Ureter (tissue), 1 donor: ENCODE measurements at places on chromosomes 3 and 15. TPM values are rescaled to one million over a fixed set of nuclear protein-coding genes. Genes with fewer than 3 reads are reported as not detected.

DNA sequence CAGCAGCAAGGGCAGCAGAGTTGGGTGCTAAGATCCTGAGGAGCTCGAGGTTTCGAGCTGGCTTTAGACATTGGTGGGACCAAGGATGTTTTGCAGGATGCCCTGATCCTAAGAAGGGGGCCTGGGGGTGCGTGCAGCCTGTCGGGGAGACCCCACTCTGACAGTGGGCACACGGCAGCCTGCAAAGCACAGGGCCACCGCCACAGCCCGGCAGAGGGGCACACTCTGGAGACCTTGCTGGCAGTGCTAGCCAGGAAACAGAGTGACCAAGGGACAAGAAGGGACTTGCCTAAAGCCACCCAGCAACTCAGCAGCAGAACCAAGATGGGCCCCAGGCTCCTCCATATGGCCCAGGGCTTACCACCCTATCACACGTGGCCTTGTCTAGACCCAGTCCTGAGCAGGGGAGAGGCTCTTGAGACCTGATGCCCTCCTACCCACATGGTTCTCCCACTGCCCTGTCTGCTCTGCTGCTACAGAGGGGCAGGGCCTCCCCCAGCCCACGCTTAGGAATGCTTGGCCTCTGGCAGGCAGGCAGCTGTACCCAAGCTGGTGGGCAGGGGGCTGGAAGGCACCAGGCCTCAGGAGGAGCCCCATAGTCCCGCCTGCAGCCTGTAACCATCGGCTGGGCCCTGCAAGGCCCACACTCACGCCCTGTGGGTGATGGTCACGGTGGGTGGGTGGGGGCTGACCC lies 18.8 kb downstream of the SEC61A1 start:
- no peak for DNase-seq

DNA sequence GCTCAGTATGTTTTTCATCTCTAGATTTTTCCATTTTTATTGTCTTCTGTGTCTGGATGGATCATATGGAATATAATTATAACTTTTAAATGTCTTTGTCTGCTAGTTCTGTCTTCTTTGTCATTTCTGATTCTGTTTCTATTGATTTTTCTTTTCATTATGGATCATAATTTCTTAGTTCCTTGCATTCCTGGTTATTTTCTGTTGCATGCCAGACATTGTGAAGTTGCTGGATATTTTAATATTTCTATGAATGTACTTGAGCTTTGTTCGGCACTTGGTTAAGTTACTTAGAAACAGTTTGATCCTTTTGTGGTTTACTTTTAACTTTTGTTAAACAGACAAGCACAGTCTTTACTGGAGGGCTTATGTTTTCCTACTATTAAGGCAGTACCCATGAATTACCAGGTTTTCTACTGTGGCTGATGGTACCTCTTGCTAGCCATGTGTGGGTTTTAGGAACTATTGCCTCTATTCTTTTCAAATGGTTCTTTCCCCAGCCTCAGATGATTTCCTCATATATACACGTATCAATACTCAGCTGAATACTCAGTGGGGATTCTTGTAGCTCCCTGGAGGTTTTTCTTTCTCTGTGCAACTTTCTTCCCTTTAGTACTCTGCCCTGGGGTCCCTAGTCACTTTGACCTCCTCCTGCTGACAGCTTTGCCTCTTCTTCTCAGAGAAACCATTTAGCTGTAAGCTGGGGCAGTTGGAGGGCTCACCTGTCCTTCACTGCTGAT lies 64.3 kb downstream of the RASA2 start:
- DNase-seq: no peak

Gene DUOX2
- 92.1 TPM for total RNA-seq

Gene TMEM212
- not detected for total RNA-seq

- DNase-seq: no peak
Measured at GRCh38 chr3:6452974-6453373, 407.9 kb upstream of the GRM7 start.

DNA sequence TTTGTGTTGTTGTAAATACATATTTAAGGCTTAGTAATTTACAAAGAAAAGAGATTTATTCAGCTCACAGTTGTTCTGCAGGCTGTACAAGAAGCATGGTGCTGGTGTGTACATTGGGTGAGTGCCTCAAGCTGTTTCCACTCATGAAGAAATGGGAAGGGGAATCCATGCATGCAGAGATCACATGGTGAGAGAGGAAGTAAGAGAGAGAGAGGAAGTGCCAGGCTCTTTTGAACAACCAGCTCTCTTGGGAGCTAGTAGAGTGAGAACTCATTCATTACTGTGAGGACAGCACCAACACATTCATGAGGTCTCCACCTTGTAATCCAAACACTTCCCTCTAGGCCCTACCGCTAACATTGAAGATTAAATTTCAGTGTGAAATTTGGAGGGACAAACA lies 909.2 kb downstream of the NSUN3 start:
- no peak for DNase-seq
